ENCODE measurements at places on chromosomes 7 and 10. TPM values are rescaled to one million over a fixed set of nuclear protein-coding genes. Genes with fewer than 3 reads are reported as not detected.

ARHGEF35 gene
- total RNA-seq = 11.0 TPM

GRM3 gene
- total RNA-seq = not detected

PLA2G12B gene
- total RNA-seq = not detected

CPA4 gene
- 10.8 TPM for total RNA-seq

BLNK gene
- 0.87 TPM for total RNA-seq

CDHR1 gene
- total RNA-seq = 3.0 TPM

RASA4B gene
- total RNA-seq = 0.62 TPM

TEX47 gene
- not detected for total RNA-seq

GRK5 gene
- 5.7 TPM for total RNA-seq

FFAR4 gene
- total RNA-seq = not detected

IFIT1B gene
- total RNA-seq = not detected

NUDT5 gene
- total RNA-seq = 85.2 TPM

ZNF511 gene
- 38.3 TPM for total RNA-seq

CFAP43 gene
- 0.23 TPM for total RNA-seq

GPR141 gene
- total RNA-seq = not detected

CDH23 gene
- total RNA-seq = 1.2 TPM

DGKB gene
- not detected for total RNA-seq

ASB10 gene
- not detected for total RNA-seq

PROSER2 gene
- total RNA-seq = 64.3 TPM

HABP2 gene
- not detected for total RNA-seq

SEMA3A gene
- not detected for total RNA-seq

PHYH gene
- 13.0 TPM for total RNA-seq

FZD1 gene
- 4.1 TPM for total RNA-seq

MMP21 gene
- total RNA-seq = not detected

DNAJB6 gene
- 88.6 TPM for total RNA-seq

SCIN gene
- total RNA-seq = not detected

SLC16A12 gene
- total RNA-seq = not detected

SLC26A3 gene
- not detected for total RNA-seq

AKR1D1 gene
- not detected for total RNA-seq

CPXM2 gene
- under 0.01 TPM for total RNA-seq

SPDYE2 gene
- not detected for total RNA-seq

RARRES2 gene
- not detected for total RNA-seq

BRI3 gene
- total RNA-seq = 33.1 TPM

UPK3BL1 gene
- 6.0 TPM for total RNA-seq

PNLIPRP2 gene
- not detected for total RNA-seq

CDNF gene
- 0.47 TPM for total RNA-seq

Measured in hair follicular keratinocyte (primary cell).